ENCODE measurements at places on chromosomes 5 and 9. TPM values are rescaled to one million over a fixed set of nuclear protein-coding genes. Genes with fewer than 3 reads are reported as not detected.

RANBP3L gene
- under 0.01 TPM for total RNA-seq

SPATA6L gene
- total RNA-seq = 0.43 TPM

ASTN2 gene
- total RNA-seq = 3.9 TPM

PTPRD gene
- 4.6 TPM for total RNA-seq

PCDHGC5 gene
- 6.6 TPM for total RNA-seq

ENTPD8 gene
- total RNA-seq = not detected

HTR4 gene
- total RNA-seq = not detected

CBY3 gene
- total RNA-seq = 0.29 TPM

FANCC gene
- total RNA-seq = 2.4 TPM

PCDHGA5 gene
- 1.5 TPM for total RNA-seq

C5orf52 gene
- total RNA-seq = not detected

IFNK gene
- total RNA-seq = not detected

SHISAL2B gene
- total RNA-seq = not detected

TBC1D13 gene
- total RNA-seq = 18.2 TPM

HAPLN1 gene
- 1.1 TPM for total RNA-seq

PTGER4 gene
- 13.0 TPM for total RNA-seq

BTNL9 gene
- not detected for total RNA-seq

All from placental pericyte (primary cell).